Ascending aorta (tissue), 2 donors: ENCODE measurements at places on chromosomes 4 and X. TPM values are rescaled to one million over a fixed set of nuclear protein-coding genes. Genes with fewer than 3 reads are reported as not detected.

DNA sequence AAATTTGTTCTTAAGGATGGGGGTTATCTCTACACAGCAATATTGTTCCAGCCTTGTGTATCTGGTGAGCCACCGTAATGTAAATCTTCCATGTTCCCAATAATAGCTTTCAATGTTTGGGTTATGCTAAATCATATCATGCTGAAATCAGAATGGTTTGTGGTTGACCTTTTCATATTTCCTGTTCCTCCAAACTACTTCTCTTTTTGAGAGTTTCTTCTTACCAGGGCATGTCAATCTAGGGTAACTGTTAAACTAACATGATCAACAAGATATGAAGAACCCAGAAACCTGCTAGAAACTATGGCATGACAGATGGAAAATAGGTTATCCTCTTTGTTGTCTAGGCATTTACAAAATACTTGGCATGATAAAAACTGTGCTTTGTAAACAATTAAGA lies 22.0 kb downstream of the TNMD start:
- DNase-seq: no peak

DNA sequence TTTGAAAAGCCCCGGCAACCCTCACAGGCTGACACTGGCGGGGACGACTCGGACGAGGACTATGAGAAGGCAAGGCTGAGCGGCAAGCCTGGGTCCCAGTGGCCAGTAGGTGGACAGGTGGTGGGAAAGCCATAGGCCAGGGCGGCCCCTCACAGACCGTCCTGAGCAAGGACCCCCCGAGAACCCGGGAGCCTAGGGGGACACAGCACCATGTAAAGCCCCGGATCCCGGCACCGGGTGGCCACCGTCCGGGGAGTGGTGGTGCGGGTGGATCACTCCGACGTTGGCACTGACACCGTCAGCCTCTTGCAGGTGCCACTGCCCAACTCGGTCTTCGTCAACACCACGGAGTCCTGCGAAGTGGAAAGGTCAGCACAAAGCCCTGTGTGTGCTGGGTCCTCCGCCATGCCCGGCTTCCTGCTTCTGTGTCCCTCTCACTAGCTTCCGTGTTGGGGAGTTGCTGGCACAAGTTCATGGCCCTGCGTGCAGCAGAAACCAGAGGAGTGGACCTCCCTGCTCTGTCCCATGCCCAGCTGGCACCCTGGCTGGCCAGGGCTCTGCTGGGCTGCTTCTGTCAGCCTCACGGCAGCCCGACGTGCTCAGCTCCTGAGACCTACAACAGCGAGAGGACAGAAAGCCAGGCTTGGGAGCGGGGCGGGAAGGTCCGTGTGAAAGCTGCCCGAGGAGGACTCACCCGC lies 11.9 kb upstream of the ADD1 start:
- peak; percentile 62 for DNase-seq

DNA sequence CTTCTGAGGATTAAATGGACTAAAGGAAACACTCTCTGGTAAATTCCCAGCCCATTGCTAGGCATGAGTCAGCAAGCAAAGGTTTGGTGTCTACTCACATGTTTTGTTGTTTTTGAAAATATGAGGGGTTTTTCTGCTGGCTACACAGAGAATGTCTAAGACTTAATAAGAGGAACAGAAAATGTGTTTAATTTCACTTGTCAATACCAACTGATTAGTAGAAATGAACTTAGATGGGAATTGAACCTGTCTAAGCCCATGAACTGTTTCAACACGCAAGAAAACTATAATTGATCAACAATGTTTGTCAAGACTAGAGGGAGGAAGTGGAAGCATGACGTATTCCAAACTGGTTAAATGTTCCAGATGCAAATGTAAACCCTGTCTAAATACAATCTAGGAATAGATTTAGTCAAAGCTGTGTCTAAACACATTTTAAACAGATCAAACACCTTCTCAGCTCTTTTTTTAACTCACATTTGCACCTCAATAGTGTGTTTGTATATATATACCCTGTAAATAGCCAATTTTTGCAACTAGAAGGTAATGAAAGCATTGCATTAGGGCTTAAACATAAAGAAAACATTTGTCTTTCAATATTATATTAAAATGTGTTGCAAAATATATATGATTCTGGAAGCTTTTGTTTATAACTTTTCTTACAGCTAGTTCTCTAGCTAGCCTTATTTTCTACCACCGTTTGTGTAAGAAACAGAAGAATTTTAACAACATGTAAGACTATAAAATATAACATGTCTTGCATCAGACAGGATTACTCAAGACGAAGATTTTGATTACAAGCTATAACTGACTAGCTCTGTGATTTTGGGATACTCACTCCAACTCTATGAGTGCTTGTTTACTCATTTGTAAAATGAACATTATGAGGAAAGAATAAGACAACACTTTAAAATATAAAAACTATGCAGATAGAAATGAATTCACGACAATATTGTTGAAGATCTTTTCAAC lies 607.8 kb downstream of the FSTL5 start:
- DNase-seq: no peak

DNA sequence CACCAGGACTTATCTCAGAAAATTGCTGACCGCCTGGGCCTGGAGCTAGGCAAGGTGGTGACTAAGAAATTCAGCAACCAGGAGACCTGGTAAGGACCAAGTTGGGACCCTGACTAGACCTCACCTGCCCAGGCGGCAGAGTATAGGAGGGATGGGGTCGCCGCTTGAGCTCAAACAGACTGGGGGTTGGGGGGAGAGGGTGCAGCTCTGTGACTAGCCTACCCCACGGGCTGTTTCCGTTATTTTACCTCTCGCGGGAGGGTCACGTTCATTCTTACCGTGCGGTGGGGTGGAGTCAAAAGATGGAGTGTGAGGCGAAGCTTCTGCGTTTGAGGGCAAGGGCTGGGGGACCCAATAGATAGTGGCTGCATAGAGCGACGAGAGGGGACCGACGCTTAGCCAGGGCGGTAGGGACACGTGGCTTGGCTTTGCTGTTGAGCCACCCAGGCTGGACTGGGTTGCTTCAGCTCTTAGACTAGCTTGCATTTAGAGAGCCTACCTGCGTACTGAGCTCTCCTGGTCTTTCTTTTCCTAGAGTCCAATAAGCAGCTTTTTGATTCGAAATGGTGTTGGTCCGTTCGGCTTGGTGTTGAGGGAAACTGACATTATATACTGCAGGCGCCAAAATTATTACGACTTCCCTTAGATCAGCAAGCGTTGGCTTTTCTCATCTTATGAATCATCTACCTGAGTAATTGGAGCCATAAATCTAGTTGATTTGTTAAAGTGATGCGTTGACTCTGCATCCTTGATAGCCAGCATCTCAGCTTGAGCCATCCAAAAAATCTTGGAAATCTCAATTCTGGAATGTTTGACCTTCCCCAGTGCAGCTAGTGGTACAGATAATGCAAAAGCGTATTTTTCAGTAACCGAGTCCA lies 591 bp downstream of the PRPS1 start:
- peak; percentile 66 for DNase-seq

DNA sequence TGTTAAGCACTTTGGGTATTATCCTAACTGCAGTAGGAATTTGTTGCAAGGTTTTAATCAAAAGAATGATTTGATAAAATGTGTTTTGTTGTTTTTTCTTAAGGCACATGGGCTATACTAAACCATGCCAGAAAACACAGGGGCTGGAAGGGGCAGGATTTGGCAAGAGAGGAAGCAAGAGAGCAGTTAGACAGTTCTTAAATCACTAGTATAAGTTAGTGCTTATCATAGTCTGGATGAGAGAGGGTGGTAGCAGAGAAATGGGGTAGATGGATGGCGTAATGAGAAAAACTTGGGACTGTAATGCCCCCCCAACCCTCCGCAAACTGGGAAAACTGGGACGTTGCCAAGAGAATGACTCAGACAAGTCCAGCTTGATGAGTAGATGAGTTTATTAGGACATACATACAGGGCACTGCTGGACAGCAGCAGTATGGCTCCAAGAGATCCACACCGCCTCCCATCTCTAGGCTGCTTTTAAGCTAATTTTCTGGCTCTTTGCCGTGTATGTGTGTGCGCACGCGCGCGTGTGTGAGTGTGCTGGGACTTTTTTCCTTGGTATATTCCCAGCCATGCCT lies 151.5 kb downstream of the PDLIM5 start:
- peak; percentile 75 for DNase-seq

- DNase-seq: no peak
Observed at GRCh38 chr4:98284640-98285046, 23.5 kb downstream of the RAP1GDS1 start.

DNA sequence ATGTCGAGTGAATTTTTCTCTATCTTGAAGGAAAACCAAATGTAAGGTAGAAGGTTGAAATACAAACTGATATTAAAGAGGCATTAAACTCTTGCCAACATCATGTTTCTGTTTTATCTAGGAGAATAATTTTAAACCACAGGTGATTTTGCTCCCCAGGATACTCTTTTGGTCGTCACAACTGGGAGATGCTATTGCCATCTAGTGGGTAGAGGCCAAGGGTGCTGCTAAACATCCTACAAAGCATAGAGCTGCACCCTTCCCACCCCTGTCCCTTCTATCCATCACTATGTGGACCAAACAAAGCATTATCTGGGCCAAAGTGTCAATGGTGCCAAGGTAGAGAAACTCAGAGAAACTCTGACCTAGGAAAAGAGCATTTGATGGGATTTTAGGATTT lies 154.6 kb upstream of the MAGEB2 start:
- no peak for DNase-seq

GRCh38 chrX:77675986-77676385 lies 110.0 kb downstream of the ATRX start:
- no peak for DNase-seq

GRCh38 chrX:56813318-56813837 lies 84.3 kb downstream of the NBDY start:
- no peak for DNase-seq

DNA sequence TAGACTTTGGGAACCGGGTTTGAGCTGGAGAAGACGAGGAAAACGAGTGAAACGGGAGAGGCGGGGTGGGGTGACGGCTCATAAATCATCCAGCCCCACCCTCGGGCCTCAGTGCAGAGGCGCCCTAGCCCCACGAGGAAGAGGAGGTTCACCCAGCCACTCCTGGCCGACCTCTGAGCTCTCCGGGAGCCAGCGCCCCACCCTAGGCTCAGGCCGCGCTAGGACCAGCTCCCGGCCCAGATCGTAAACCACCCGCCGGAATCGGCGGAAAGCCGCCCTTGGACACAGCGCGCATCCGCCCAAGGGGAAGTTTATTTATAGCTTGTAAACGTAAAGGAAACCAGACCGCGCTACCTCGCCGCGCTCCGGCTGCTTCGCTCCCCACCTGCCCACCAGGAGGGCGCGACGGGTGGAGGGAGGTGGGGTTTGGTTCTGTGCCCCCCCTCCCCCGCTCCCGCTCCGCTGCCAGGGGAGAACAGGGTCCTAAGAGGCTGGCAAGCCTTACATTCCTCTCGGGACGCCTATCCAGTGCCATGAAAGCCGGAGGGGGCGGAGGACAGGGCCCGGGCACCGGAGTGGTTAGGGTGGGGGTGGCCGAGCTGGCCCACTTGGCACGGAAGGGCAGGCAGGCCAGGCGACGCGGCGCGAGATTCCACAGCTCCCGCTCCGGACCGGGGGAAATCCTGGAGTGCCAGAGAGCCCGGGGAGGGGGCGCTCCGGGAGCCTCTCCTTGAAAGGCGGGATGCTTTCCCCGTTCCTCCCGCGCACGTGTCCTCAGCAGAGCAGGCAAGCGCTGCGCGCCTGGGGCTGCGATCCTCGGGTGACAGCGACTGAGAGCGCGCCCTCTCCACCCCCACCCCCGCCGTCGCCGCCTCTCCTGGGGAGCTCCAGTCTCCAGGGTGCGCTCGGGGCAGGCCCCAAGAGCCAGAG lies 84.2 kb downstream of the BCOR start:
- peak; percentile 79 for DNase-seq

DNA sequence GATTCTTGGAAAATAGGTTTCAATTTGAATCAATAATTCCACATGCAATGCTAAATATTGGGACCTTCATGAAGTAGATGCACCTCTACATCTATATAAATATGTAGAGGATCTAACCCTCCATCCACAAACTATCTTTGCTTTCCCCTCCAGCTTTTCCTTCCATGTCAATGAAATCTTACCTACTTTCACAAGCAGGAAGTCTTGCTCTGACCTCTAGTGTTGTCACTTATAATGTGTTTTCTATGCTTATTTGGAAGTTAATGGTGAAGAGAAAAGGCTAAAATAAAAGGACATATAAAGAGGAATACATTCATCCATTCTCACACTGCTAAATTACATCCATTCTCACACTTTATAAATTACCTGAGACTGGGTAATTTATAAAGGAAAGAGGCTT lies 472.7 kb upstream of the DIAPH2 start:
- DNase-seq: no peak

DNA sequence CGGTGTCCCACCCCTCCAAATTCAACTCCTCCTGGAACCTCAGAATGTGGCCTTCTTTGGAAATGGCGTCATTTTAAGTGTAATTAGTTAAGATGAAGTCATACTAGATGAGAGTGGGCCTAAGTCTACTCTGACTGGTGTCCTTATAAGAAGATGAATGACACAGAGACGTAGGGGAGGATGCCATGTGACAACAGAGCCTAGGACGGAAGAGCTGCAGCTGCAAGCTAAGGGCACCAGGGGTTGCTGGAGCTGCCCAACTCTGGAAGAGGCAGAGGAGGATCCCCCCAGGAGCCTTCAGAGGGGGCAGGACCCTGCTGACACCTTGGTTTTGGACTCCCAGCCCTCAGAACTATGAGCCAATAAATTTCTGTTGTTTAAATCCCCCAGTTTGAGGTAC lies 115.1 kb downstream of the STK32B start:
- DNase-seq: no peak

- no peak for DNase-seq
Observed at GRCh38 chr4:10524196-10524833, 67.1 kb upstream of the ZNF518B start.

GRCh38 chrX:88378406-88378805 lies 368.6 kb upstream of the CPXCR1 start:
- DNase-seq: no peak

DNA sequence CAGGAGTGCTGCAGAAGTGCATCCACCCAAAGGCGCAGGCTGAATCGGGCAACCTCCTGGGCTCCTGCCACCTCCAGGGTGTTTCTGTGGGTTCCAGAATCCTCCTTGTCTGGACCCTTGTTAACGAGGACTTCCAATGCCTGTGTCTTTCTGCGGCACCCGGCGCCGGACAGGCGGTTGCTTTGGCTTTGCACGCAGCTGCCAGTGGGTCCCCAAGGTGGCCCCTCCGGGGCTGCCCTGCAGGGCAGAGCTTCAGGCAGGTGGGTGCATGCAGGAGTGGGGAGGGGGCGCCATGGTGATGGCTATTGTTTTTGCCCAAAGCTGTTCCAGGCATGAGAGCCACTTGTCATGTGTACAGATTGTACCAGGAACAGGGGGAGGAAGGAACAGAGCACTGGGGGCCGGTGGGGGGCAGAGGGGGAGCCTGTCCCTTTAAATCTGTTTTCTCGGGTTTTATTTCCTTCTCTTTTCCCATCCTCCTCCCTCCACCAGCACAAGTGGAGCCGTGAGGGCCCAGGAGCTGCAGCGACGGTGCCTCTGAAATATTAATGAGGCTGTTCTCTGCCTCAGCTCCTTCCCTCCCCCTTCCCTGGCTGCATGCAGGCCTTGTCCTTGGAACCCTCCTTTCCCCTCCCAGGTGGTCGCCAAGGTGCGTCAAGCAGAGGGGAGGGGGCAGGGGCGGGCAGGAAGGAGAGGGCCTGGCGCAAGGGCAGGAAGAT lies 13.1 kb downstream of the ATP2B3 start:
- DNase-seq: no peak

GRCh38 chrX:103442536-103442901 lies 66.2 kb downstream of the BEX3 start:
- no peak for DNase-seq

The SPARCL1 gene
- total RNA-seq: 830 TPM

The MAGEB17 gene
- total RNA-seq: not detected

The FAM47A gene
- not detected for total RNA-seq

The PNCK gene
- total RNA-seq: 1.4 TPM

The USP17L21 gene
- total RNA-seq: not detected
